ENCODE measurements at places on chromosomes 13 and 19. TPM values are rescaled to one million over a fixed set of nuclear protein-coding genes. Genes with fewer than 3 reads are reported as not detected.

Gene MAP4K1
- total RNA-seq, result 221 TPM

- peaks cover 37% of the 10 kb centered on the region for H3K4me1 ChIP-seq
- peaks cover 54% of the 10 kb centered on the region for H3K27me3 ChIP-seq
- no peaks in the 10 kb centered on the region for H3K36me3 ChIP-seq
- peak overlapping the region; percentile 63 for H3K4me3 ChIP-seq
- no peak overlapping the region for H3K27ac ChIP-seq
- peak; percentile 62 for DNase-seq
Measured at GRCh38 chr19:47447470-47448359, 24.0 kb downstream of the SLC8A2 start.

GRCh38 chr19:35144600-35145436 lies 1.8 kb downstream of the FXYD7 start:
- no peak overlapping the region for H3K27ac ChIP-seq
- no peaks in the 10 kb centered on the region for H3K27me3 ChIP-seq
- H3K4me1 ChIP-seq, result peaks cover 24% of the 10 kb centered on the region
- H3K4me3 ChIP-seq, result peak overlapping the region; percentile 45
- peak; percentile 34 for DNase-seq

GRCh38 chr13:59834801-59835200 lies 328.9 kb downstream of the DIAPH3 start:
- no peak overlapping the region for H3K4me3 ChIP-seq
- no peaks in the 10 kb centered on the region for H3K36me3 ChIP-seq
- H3K4me1 ChIP-seq, result no peaks in the 10 kb centered on the region

DNA sequence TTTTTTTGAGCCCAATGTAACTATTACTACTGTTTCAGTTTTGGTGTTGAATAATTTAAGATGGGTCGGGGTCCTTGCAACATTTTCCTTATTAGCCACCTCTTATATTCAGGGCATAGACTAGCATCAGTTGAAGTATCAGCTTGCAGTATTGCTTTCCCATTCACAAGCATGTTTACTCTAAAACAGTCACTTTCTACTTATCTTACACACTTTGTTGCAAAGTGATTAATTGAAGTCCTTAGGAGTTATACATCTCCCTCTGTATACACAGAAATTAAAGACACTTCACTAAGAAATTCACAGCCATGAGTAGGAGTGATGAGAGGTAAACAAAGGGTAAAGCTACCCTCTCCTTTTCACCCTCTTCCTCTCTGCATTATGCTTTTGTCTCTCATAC lies 27.6 kb downstream of the SLAIN1 start:
- H3K36me3 ChIP-seq, result peaks cover 91% of the 10 kb centered on the region
- peak overlapping the region; percentile 59 for H3K27ac ChIP-seq
- no peak overlapping the region for H3K4me3 ChIP-seq
- H3K27me3 ChIP-seq, result no peaks in the 10 kb centered on the region
- peaks cover 43% of the 10 kb centered on the region for H3K4me1 ChIP-seq

Measured in naive thymus-derived CD8-positive, alpha-beta T cell (primary cell).